ENCODE measurements at places on chromosomes 1 and 21.

- DNase-seq, result no peak
These were observed 52.0 kb downstream of the RUNX3 start for GRCh38 chr1:24878045-24878444.

DNA sequence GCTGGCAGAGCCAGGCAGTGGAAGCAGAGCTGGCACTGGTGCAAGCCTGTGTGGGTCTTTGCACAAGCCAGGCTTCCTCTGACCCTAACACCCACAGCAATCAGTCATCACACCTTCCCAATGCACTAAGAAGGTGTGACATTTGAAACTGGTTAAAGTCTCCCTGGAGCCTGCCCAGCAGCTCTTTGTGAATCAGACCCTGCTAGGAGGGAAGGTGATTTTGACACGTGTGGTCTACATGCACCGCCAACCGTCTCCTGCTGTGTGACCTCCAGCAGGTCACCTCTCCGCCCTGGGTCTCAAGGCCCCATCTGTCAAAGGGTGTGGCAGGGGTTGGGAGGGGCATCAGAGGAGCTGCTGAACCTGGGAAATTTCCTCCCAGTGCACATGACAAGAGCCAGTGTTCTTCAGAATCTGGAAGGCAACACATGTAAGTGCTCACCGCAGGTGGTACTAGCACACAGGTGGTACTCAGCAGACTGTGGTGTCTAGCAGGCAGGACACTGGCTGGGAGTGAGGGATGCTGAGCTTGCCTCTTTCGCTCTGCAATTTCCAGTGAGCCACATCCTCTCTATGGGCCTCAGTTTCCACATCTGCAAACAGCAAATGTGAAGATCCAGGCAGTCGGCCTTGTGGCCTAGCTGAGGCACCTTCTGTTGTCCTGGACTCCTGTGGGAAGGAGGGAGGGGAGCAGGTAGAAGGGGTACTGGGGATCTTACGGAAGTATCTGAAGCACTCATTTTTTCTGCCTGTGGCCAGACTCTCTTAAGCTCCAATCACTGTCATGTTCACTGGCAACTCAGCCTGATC lies 123.2 kb downstream of the DMRTB1 start:
- DNase-seq, result no peak

GRCh38 chr1:206507284-206508129 lies at the start of gene RASSF5:
TSS of gene RASSF5 (plus strand) at chr1:206507531. CDS start at chr1:206507603, 72 bp downstream.
- DNase-seq, result peak; percentile 70

- DNase-seq, result no peak
These were observed 1.8 kb downstream of the SMYD2 start for GRCh38 chr1:214282630-214283242.

DNA sequence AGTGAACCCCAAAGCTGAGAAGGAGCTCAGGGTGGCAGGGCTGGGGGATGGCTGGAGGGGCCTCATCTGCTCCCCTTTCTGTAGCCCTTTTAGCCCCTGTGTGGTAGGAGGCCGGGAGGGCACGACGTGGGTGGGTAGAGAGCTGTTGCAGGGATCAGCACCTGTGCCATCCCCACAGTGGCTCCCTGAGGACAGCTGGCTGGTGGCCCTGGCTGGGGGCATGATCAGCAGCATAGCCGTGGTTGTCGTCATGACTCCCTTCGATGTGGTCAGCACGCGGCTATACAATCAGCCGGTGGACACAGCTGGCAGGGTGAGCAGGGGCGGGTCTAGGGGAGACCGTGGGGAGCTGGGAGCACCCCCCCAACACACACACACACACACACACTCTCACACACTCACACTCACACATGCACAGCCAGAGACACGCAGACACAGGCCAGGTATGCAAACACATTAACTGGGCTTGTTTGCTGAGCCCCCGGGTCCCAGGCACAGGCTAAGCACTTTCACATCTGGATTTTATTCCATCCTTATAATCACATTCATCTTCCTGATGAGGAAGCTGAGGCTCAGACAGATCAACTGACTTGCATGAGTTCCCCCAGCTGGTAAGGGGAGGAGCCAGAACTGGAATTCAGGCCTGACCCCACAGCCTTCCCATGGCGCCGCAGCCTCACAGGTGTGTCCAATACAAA lies 2.5 kb downstream of the SLC25A34 start:
- DNase-seq, result no peak

DNA sequence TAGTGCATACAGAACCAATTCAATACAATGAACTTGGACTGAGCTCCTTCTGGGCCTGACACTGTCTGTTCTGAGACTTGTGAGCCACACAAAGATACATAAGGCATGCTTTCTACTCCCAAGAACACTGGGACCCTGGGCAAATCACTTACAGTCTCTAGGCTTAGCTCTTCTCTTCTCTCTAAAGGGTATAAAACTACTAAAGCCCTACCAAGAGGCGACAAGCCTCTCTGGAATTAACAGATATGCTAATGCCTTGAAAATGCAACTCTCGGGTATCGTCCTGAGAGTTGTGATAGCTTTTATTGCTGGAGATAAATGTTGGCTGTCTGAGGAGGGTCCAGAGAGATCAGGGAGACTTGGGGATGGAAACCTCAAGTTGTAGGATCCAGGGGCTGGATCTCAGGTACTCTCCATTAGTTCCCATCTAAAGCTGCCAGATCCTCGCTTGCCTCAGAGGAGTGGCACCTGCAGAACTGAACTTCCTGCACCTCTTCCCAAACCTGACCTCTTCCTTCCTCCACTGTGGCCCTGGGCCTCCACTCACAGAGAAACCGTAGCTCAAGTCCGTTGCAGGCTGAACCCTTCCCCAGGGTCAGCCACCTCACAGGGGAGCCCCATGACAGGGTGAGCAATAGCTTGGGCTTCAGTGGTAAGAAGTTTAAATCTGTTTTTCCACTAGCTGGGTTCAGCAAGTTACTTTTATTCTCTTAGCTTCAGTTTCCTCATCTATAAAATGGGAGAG lies 11.5 kb upstream of the CFAP45 start:
- DNase-seq, result no peak

- no peak for DNase-seq
These were observed 185.2 kb downstream of the C1orf94 start for GRCh38 chr1:34361781-34362357.

DNA sequence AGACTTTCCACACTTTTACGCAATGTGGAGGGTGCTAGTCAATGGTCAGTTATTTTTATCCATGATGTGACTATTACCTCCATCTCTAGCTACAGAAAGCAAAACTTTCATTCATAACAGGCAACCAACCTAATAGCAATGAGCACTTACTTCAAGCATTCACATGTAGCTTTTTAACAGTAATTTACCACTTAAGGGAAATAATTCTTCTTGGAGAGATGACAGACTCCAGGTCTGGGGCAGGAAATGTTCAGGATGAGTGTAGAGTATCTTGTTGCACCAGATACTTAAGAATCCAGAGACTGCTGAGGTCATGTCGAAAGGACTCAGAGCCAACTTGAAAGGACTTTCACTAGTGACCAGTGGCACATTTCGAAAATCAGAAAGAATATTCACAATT lies 347.6 kb downstream of the CHRM3 start:
- no peak for DNase-seq

GRCh38 chr1:188022661-188023060 lies 1193.9 kb downstream of the PLA2G4A start:
- DNase-seq, result no peak

- no peak for DNase-seq
These were observed 14.0 kb upstream of the GSTM4 start for GRCh38 chr1:109641861-109642260.

DNA sequence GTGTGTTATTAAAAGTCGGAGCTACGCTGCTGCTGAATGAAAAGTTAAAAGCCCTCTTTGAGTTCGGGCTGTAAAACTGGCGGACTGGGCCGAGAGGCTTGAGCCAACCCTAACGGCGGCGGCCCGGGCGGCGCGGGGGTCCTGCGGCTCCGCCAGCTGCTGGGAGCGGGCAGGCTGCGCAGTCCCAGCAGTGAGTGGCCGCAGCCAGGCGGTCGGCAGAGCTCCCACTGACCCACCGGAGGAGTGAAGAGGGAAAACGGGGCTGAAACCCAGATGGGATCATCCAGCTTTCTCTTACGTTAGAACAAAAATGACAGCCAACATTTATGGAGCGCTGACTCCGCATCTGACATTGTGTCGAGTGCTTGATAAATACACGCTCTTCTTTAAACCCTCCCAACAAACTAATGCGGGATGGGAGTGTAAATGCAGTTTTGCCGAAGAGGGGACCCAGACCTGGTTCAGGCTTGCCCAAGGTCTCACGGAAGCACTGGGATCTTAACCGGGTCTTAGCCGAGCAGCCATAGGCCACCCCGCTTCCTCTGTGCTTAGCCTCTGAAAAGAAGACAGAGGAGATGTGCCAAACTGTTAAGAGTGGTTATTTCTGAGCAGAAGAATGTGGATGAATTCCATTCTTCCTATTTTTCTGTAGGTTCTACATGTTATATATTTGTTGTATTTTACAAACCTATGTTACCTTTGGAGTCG lies 3.5 kb downstream of the GRHL3 start:
- DNase-seq, result no peak

- DNase-seq, result no peak
These were observed 76.8 kb downstream of the SLC45A1 start for GRCh38 chr1:8394456-8395321.

- DNase-seq, result no peak
These were observed 198.5 kb downstream of the ZP4 start for GRCh38 chr1:237692255-237692654.

GRCh38 chr1:192086644-192087043 lies 71.6 kb upstream of the RGS18 start:
- no peak for DNase-seq

- no peak for DNase-seq
These were observed 347.4 kb upstream of the ADGRL2 start for GRCh38 chr1:81453367-81453703.

GRCh38 chr1:227424159-227424680 lies 105.9 kb upstream of the CDC42BPA start:
- no peak for DNase-seq

DNA sequence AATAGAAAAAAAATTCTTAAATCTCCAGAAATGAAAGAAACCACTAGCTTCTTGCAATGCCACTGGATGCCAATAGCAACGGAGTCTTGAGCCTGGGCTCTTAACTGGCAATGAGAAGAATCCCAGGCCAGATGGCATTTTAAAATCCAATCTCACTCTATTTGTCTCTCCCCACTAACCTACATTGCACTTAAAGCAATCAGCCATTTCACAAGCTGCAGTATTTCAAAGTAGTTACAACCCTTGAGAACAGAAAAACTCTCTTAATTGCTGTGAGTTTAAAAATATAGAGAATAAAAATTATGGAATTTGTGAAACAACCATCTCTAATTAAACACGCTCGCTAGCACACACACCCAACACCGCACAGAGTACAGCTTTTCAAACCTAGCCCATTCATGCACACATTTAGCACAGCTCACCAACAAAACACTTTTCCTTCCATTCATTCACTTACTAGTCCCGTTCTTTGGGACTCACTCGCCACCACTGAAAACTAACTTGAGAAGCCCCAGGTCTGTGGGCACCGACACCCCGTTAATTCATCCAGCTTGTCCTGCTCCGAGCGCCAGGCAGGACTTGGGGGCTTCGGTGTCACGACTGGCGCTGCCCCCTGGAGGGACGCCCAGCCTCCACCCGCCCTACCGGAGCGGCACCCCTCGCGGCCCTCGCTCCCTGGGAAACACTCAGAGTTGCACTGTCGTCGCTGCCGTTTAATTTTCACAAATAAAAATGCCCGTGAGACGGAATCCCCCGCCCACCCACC lies 1.0 kb downstream of the DDAH1 start:
- no peak for DNase-seq

DNA sequence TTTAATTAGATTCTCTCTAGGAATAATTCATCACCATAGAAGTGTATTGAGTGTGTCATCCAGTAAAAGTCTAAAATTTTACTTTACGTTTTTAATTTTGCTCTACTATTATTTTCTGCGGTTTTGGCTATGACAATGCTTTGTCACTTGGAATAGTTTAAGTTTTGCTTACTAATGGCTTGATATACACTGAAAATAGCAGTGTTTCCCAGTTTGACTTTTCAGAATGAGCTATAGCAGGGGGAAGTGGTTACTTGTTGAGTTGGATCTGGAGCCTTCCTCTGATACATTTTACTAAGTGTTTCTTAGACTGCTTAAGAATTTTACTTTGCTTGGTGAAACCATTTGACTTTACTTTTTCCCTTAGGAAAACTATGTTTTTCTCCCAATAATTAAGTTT lies 5.0 kb downstream of the DNAJC16 start:
- DNase-seq, result no peak

GRCh38 chr1:27377760-27378495 lies 3.3 kb upstream of the FCN3 start:
- no peak for DNase-seq

DNA sequence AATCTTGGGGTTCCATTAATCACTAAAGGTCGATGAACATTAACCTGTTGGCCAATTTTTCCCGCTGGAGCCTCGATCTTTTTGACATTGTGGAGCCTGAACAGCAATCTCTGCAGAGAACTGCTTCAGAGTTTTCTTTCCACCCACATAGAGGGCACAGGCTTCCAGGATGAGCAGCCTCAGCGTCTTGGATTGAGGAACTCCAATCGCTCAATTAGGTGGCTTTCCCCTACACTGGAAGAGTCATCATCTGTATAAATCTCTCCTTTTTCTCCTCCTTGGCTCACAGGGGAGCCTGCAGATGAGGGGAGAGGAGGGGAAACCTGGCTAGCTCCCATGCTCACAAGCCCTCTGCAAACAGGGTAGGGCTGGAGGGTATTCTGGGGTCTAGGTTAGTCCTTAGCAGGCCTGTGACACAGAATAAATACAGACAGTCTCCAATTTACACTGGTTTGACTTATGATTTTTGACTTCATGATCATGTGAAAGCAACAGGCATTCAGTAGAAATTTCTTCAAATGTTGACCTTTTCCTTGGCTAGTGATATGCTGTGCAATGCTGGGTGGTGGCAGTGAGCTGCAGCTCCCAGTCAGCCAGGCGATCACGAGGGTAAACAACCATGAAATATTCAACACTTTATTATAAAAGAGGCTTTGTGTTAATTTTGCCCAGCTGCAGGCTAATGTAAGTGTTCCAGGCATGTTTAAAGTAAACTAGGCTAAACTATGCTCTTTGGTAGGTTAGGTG lies 80.8 kb downstream of the PGBD5 start:
- no peak for DNase-seq

- no peak for DNase-seq
These were observed 39.2 kb upstream of the RGS21 start for GRCh38 chr1:192277635-192278034.

DNA sequence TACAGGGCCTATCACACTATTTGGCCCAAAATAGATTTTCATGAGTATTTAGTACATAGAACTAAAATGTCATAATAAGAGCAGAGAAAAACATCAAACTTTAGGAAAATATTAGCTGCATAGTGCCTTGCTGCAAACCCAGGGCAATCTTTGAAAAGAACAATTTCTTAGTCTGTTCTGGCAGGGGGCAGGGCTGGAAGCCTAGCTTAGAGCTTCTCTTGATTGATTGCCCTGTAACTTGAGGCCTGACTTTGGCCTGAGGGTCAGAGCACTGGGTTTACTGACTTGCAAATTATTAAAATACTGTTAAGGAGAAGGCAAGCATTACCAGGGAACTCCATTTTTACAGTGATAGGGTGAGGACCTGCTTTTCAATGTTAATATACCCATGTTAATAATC lies 115.8 kb upstream of the SPAG17 start:
- no peak for DNase-seq
